ENCODE measurements at places on chromosomes 2 and 18.

DNA sequence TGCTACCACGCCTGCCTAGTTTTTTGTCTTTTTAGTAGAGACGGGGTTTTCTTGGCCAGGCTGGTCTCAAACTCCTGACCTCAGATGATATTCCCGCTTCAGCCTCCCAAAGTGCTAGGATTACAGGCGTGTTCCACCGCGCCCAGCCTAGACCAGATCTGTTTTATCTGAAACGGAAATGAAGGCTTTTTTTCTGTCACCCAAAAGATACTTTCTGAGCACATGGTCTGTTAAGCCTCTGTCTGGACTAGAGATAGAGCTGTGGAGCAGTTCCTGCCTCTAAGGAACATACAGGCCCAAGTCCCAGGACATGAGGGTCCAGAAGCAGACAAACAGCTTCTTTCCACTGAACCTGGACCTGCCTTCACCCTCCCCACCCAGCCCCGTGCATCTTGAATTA, 43.6 kb upstream of the PTMA start:
- DNase-seq = no peak

DNA sequence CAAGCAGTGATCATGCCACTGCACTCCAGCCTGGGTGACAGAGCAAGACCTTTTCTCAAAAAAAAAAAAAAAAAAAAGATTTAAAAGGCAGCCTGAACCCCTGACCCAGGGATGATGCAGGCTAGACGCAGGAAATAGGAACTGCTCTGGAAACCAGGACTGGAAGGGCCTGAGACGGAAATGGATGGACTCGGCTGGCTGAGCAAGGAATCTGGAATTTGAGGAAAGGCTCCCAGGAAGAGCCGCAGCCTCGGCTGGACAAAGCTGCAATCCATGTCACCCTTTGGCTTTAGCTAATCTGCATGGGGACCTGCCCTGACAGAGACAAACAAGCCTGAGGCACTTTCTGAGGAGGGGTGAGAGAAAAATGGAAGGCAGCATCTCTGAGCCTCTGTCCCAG, 55.0 kb upstream of the DAPL1 start:
- no peak for DNase-seq

GRCh38 chr2:64722291-64723044, 68.8 kb upstream of the SERTAD2 start:
- DNase-seq = no peak

DNA sequence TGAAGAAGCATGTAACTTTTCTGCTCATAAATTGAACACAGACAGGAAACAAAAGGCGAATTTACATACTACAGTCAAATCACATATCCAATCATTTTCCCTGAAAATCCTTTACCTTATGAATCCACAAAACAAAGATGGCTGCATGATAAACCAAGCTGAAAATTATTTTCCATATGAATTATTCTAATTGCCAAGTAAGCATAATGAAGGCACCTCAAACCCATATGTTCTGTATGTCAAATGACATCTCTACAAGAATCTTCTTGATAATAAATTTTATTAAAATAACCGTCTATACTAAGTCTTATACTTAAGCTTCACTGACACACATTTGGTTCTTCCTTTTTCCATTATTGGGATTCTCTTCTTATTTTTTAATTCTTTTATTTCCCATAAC, 1242.6 kb downstream of the CNTNAP5 start:
- no peak for DNase-seq

DNA sequence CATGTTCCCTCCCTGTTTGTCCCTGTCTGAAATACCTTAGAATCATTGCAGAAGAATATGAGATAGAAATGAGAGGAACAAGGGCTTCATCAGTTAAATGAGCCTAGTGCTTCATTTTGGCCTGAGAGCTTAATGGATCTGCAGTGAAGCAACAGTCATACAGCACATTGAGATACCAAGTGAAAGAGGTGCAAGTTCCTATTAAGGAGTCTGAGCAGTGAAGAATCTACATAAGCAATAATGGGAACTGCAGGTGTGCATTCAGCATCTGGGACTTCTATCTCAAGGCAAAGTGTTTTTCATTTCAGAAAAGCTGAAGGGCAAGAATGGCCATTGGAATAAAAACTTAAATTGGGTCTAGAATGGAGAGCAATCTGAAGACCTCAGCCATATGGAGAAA, 323.2 kb upstream of the SLC39A10 start:
- no peak for DNase-seq

GRCh38 chr18:10477121-10477862, 22.9 kb downstream of the APCDD1 start:
- no peak for DNase-seq

DNA sequence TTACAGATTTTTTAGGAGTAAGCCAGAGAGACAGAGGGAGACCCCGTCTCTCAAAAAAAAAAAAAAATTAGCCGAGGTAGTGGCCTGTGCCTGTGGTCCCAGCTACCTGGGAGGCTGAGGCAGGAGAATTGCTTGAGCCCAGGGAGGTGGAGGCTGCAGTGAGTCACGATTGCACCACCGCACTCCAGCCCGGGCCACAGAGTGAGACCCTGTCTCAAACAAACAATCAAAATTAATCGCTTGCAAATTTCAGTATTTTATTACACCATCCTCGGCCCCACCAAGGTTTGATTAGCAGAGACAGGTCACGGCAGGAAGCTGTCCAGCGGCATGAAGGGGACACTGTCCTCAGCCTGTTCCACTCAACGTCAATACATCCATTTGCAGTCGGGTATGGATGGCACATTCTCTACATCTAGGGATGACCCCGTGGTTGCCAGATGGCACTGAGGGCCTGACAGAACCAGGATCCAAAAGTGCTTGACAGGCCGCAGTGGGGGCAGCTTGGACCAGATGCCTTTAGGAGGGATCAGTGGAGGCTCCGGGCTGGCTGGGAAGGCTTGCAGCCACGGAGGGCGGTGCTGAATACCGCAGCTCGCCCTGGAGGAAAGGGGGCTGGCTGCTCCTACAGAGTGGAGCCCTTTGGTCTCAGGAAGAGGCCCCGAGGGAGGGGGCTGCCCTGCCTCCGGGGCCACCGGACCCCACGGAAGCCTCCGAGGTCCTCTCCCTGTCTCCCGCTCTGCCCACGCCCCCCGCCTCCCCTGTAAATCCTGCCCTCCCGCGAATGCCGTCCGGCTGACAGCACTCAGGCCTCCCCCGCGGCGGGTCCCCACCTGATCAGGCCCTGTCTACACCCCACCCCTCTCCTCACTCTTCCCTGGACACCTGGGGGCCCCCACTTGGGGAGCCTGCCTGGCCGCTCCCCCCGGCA, 13.1 kb downstream of the ASPRV1 start:
- no peak for DNase-seq

DNA sequence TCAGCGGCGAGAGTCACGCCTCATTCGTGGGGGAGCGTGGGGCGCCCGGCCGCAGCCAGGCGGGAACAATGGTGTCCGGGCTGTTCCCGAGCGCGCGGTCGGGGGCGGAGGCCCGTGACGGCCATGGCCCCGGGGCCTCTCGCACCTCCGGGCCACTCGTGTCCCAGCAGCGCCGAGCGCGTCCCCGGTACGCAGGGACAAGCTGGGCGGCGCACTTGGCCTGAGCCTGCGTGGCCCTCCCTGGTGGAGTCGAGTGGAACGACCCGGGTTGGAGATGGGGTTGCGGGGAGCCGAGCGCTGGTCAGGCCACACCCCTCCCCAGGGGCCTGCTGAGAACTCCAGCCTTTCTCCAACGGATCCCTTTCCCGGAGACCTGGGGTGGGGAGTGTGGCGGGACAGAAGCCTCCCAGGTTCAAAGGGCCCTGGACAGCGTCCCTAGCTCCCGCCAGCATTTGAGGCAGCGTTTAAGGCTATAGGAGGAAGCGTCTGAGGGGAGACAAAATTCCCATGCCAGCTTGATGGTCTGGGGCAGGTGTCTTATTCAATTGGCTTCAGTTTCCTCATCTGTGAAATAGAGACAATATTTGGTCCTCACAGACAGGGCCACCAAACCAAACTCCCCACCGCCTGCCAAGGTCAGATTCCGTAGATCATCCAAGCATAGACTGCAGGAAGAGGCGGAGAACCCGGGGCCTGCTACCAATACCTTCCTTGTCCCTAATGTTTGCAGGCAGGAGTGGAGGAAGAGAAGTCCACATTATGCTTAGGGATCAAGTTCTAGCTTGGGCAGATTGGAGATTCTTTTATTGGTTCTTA, 553 bp downstream of the CNDP2 start:
- peak; percentile 39 for DNase-seq

- no peak for DNase-seq
Observed at GRCh38 chr2:33264766-33265165, 211.7 kb upstream of the RASGRP3 start.

DNA sequence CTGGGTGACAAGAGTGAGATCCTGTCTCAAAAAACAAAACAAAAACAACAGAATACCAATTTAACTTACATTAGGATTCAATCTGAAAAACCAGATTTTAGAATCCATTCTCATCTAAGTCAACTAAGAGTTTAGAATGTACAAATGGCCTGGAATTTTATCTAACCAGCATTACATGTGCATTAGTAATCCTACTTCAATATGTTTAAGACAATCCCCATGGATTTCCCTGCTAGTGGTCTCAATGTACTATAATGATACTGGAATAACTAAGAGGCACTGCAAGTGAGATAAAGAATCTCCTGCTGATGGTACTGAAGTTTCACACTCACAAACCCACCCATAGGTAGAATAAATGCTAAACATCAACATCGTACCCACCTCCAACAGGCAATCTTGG, 53.9 kb upstream of the DNER start:
- DNase-seq = no peak

- DNase-seq = no peak
Observed at GRCh38 chr2:185161701-185162100, 563.4 kb downstream of the ZNF804A start.

GRCh38 chr2:39738936-39739335, 40.1 kb downstream of the THUMPD2 start:
- no peak for DNase-seq

GRCh38 chr2:147639891-147640290, 204.9 kb upstream of the ACVR2A start:
- no peak for DNase-seq
